Left forelimb (tissue), 1 donor: ENCODE measurements at places on chromosomes 4 and X.

- DNase-seq = no peak
Measured at GRCh38 chr4:76758290-76758882, 139.6 kb downstream of the SOWAHB start.

- DNase-seq = no peak
Measured at GRCh38 chrX:68939868-68940267, 111.0 kb downstream of the EFNB1 start.

DNA sequence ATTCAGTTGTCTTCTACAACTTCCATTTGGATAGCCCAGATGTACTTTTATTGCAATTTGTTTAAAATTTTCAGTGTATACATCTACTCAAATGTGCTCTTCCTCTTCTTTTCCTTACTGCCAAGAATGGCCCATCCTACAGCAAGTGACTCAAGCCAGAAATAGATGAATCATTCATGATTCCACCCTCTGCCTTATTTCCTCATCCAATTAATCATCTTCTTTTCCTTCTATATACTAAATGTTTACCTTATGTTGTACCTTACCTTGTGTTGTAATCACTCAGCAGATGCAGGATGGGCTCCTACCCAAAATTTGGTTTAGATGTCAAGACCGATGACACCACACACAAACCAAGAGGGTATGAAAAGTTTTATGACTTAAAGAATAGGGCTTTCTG, 437.8 kb downstream of the GRXCR1 start:
- no peak for DNase-seq

DNA sequence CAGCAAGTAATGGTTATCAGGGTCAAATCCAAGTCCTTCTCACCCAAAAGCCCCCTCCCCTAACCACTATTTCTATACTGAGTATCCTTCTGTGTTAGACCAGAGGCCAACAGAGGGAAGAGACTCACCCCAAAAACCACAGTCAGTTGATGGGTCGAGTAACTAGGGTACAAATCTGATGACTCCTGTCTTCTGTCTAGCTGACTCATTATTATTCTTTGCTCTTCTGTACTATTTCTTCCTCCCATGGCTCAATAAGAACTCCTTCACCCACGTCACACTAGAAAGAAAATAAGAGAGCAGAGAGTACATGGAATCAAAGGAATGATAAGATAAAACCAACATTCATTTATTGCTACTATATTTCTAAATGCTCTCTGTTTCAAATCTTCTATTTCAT, 2.0 kb downstream of the RAB40A start:
- DNase-seq = no peak

GRCh38 chrX:69556060-69557011, 52.2 kb downstream of the NALF2 start:
- no peak for DNase-seq

GRCh38 chrX:131725001-131725654, 181.3 kb downstream of the OR13H1 start:
- DNase-seq = no peak

GRCh38 chr4:162685410-162685809, 481.3 kb downstream of the NAF1 start:
- DNase-seq = no peak

DNA sequence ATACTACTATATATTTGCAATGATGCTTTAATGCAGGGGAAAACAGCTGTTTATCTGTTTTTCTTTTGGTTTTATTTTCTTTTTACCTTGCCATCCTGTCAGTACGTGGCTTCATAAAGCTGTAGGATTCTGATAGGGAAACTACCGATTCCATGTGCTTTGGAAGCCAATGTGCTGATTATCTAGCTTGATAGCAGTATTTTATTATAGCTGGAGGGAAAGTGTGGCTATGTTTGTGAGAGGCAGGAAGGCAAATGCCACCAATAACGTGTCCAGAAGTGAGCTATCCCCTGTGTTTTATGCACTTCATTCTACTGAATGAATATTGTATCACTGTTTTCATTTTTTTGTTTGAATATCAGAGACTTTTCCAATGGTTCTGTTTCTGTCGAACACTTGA, 43.7 kb downstream of the IL15 start:
- DNase-seq = no peak

DNA sequence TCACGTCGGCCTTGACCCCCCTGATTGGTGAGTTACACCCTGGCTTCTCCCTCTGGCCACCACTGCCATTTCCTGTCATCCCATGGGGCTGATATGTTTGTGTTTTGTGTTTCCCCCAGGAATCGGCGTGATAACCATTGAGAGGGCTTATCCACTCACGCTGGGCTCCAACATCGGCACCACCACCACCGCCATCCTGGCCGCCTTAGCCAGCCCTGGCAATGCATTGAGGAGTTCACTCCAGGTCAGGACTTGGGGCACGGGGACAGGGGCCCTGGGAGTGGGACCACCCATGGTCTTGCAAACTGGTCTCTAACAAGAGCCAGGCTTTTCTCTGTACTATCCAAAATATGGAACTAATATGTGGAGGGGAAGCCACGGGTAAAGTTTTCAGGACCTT, 18.7 kb downstream of the SLC34A2 start:
- DNase-seq = no peak

DNA sequence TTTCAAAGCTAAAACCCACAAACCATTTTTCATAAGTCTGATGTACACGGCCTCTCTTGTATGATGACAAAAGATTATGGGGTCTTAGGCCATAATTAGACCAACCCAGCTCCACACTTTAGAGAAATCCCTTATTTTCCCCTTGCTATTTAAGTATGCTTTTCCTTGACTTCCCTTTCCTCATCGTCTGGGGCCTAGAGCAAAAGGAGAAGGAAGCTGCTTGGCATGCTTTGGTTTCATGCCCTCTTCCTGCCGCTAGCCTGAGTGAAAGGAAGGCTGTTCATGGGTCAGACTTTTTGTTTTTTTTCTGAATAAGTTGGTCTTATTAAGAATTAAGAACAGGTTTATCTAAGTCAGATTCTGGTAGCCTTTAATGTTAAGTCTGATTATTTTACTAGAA, 10.6 kb upstream of the RASGEF1B start:
- DNase-seq = no peak

GRCh38 chr4:182185491-182185890, 57.7 kb upstream of the TENM3 start:
- DNase-seq = no peak

- DNase-seq = no peak
Measured at GRCh38 chr4:175999944-176000343, 65.7 kb upstream of the WDR17 start.

GRCh38 chrX:19956923-19957322, 33.9 kb downstream of the BCLAF3 start:
- no peak for DNase-seq

DNA sequence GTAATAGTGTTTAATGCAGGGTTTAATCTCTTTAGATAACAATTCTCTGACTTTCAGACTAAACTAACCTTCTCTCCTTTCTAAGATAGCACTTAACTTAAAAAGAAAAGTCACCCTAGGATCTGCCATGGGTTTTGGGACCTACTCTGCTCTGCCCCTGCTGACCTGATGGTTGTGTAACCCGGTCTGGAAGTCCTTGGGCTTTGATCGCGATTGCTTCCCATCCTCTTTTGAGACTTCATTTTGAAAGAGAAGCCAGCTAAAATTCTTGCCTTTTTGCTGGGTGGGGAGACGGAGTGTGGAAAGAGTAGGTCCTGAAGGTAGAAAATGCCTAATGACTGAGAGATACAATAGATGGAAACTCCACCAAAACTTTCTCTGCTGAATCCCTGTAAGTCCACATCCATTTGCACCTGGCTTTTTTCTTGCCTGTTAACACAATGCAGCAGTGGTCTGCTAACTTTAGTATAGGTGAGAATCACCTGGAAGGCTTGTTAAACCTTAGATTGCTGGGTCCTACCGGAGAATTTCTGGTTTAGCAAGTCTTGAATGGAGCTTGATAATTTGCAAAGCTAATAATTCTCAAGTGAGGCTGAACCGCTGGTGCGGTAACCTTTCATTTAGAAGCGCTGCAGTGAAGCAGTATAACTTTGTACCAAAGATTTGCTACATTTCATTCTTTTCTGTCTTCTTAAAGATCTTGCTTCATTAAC, 45.6 kb upstream of the CCSER1 start:
- DNase-seq = no peak

DNA sequence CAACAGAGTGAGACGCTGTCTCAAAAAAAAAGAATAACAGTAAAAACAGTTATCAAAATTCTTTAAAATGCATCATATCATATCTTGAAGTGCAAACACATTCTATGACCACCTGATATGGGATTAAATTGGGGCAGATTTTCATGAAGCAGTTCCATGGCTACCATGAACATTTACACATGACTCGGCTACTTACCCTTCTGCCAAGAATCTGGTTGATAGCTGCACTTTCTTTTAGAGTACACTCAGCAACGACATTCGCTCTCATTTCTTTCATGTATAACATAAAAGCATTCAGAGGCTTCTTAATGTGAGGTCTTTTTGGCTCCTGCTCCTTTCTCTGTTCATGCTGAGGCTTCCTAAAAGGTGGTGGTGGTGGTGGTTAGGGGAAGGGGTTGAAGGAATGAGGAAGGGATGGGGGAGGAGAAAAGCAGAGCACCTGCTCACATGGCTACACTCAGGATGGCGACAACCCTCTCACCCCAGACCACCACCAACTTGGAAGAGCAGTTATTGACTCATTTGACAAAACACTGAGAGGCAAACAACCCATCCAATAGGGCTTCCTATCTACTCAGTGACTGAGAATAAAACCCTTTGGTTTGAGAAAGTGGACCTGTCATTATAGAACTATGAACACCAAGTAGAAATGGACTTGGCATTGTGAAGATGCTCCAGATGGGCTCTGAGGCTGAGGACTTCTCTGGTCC, 88.5 kb downstream of the HADH start:
- no peak for DNase-seq

DNA sequence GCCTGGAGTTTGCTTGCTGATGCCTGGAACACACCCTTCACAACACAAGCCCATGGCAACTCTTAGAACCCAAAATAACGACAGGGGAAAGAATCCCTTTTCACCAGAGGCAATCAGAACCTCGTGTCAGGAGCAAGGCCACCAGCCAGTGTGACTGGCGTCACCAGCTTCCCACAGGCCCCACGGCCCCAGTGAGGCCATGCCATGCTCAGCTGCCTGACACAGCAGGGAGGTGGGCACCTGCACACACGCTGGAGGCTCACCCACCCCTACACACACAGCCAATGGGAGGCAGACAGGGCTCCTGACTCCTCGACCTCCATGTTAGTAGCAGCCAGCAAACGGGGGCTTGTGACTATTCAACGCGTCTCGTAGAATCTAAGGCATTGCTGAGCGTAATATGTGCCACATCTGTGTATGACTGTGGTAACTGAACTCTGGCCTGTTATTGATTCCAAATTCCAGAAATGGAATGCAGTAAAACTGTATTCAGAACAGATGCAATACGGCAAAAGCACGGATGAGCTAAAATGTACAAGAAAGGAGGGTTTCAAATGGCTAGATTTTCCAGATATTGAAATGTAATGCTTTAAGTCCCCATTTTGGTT, 28.5 kb downstream of the RNF212 start:
- no peak for DNase-seq
